ENCODE measurements at places on chromosomes 11 and 22. TPM values are rescaled to one million over a fixed set of nuclear protein-coding genes. Genes with fewer than 3 reads are reported as not detected.

DNA sequence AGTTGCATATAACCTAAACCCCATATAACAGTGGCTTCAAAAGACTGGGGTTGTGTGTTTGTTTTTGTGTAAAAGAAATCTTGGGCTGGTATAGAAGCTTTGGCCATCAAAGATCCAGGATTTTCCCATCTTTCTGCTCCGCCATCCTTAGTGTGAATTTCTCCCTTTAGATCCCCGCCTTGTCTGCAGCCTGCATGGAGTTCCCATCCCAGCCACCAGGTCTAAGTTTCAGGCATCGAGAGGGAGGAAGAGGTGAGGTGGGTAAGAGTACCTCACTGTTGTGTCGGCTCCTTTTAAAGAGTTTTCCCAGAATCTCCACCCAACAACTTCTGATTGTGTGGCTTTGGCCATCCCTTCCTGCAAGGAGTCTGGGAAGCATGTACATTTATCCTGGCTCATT lies 195.5 kb upstream of the SORL1-AS1 start:
- no peak for DNase-seq

GRCh38 chr11:80958987-80959386 lies 1518.2 kb upstream of the TENM4 start:
- no peak for DNase-seq

Gene MRPL16
- total RNA-seq, result 44.4 TPM

DNA sequence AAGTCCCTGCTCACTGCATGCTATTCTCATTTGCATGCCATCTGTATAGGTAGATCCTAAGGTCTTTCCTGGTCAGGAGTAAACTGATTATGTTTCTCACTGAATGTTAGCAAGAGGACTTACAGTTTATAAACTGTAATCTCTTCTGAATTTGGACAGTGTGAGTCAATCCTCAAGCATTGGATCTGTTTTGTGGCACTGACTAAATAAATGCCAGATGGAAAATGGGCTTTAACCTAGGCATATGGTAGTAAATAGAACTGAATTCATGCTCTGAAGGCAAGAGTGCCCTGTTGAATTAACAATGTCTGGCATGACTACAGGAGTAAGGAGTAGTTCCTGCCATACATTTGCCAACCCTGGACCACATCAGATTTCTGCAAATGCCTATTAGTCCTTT lies 11.4 kb downstream of the FAM181B start:
- DNase-seq, result no peak

DNA sequence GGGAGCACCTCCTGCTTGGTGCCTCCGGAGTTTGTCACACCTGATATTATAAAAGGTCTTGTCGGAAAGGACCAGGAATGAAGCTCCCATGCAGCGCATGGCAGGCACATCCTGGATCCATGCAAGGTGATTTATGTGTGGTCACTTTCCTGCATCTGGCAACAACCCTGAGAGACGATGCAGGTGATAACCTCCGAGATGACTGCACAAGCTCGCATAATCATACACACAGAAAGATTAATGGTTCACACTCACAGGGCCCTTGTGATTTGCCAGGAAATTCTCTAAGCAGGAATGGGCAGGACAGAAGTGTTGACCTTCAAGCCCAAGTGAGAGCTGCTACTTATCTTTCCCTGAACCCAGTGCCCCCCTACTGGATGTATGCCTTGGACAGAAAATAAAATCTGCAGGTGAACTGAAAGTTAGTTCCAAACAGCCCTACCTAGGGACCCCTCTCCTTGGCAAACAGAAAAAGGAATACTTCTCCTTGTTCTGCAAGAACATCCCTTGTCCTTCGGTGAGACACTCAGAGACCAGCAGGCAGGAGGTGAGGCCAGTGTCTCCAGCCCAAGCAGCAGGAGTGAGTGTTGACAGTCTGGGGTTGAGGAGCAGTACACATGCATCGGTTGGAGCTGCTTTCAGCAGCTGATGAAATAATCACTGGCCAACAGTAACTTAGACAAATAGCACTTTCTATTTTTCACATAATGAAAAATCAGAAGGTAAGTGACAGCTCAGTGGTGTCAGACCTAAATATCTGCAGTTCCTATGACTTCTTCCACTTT lies 619.4 kb upstream of the B3GAT1 start:
- no peak for DNase-seq

- no peak for DNase-seq
These were observed 142.2 kb downstream of the WNT7B start for GRCh38 chr22:45834795-45835194.

DNA sequence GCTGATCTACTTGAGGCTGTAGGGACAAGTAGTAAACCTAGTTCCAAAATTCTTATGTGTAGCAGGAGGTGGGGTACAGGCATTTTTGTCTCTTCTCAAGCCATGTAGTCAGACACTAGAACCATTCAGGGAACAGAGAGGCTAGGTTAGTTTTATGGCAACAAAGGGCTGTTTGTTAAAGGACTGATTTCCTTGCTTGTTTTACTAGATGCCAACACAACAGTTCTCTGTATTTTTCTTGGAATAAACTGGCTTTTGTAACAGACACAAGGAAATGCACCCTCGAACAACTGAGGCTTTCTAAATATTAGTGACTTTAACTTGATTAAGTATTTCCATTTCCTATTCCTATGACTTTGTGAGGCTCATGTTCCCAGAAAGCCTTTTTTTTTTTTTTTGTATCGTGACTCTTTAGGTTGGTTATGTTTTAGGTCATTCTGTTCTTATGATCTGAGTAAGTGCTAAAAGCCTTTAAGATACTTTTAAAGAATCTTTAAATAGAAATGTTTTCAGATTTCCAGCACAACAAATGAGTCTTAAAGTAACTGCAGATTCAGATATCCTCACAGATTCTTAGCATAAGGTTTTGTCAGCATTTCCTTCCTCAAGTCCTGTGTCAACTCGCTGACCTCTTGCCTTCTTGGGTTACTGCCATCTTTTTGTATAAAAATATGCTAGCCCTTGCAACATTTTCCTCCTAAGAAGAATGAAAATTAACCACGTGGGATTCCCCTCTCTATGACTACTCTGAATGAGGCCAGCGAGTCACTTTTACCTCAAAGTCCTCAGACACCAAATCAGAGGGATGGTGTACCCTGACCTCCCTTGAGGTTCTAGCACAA lies 92.5 kb downstream of the CCDC83 start:
- DNase-seq, result no peak

DNA sequence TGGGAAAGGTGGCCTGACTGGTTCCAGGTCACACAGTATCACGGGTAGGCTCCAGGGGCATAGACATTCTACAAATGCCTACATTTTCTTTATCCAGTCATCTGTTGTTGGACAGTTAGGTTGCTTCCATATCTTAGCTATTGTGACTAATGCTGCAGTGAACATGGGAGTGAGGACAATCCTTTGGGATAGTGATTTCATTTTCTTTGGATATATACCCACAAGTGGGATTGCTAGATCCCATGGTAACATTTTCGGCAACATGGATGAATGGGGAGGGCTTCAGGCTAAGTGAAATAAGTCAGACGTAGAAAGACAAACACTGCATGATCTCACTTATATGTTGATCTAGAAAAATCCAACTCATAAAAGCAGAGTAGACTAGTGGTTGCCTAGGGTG lies 744.3 kb downstream of the NTM start:
- DNase-seq, result no peak

- DNase-seq, result no peak
These were observed 62.4 kb downstream of the BRD1 start for GRCh38 chr22:49765091-49765771.

DNA sequence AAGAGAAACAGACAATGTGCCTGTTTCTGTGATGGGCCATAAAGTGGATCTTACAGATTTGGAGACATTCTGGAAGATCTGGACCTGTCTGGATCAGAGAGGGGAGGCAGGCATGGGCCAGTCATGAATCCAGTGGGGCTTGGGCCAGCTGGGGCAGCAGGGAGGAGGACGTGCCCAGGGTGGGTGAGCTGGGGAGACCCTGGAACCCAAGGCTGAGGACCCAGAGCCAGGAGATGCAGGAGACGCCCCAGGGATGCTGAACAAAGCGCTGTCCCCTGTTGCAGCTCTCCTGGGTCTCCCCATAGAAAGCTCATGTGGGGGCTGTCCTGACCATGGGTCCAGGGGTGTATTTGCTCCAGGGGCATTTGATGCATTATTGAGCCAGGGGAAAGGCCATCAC lies 1.5 kb upstream of the APOBEC3A start:
- DNase-seq, result no peak

- no peak for DNase-seq
These were observed 122.4 kb downstream of the WT1 start for GRCh38 chr11:32312865-32313403.

DNA sequence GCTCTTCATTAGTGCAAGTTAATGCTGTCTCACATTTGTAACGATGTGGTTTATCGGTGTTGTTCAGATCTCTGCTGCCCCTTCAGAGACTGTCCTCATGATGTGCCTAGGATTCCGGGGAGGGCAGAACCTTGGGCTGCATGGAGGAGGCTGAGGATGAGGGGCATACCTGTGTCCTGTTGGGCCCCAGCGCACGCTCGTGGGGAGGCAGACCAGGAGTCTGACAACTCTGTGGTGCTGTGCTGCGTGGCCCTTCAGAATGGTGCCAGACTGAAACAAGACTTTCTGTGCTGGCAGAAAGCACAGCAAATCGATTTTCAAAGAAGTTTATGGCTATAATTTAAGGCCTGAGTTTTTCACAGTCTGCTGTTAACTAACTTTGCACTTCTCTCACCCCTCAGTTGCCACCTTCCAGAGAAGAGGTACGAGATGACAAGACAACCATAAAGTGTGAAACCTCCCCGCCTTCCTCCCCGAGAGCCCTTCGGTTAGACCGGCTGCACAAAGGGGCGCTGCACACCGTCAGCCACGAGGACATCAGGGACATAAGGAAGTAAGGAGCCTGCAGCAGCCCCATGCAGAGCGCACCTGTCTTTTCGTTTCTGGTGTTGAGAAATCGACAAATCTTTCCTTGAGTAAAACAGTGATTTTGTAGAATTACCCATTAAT lies 44.3 kb upstream of the CTTN start:
- no peak for DNase-seq

Gene NXPE1
- not detected for total RNA-seq

DNA sequence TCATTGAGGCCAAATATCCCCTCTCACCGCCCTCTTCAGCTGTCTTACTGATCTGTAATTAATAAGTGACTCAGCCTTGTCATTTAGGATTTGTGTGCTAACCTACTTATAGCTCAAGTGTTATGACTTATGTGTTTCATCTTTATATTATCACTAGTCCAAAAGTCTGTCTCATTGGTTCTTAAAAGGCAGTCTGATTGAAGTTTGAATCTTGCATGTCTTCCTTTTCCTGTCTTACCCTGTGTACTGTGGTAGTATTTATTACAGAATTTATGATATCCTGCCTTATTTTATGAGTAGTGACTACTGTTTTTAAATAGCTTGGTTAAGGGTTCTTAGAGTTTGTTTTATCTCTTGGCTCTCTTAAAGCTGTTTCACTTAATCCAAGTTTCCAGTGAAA lies 6.3 kb downstream of the DEPDC7 start:
- no peak for DNase-seq
